ENCODE measurements at places on chromosomes 1 and 21.

DNA sequence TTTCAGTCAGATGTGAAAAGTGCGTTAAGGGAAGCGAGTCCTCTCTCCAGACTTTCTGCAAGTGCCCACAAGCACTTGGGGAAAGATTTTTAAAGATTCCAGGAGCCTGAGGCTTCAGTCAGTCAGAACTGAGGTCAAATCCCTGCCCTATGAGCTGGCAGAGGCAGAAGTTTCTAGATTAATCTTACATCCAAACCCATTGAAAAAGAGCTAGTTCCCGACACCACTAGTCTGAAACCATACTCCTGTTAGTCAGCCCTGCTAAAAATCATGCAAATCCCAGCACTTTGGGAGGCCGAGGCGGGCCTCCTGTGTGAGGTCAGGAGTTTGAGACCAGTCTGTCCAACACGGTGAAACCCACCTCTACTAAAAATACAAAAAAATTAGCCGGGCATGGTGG lies 21.0 kb downstream of the RSPH1 start:
- DNase-seq: no peak

DNA sequence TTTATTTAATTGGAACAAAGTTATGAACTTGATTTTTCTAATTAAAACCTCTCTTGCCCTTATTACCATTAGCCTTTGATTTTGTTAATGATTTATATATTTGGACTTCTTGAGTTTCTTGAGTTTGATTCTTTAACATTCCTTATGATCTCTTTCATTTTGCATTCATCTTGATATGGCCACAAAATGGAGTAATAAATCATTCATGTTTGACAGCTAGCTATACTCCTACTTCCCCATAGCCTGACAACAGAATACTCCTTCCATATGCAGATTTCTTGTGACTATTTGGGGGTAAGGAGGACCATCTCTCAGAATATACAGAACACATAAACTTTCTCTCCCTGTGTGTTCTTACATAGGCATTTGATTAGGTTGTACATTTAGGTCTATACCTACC lies 119.6 kb downstream of the SYT14 start:
- no peak for DNase-seq

GRCh38 chr1:46769028-46769740 lies 29.7 kb upstream of the CYP4B1 start:
- no peak for DNase-seq

- DNase-seq: no peak
These were observed 13.8 kb upstream of the SLC2A7 start for GRCh38 chr1:9039761-9040658.

GRCh38 chr1:94396356-94397010 lies 21.7 kb upstream of the ABCD3 start:
- no peak for DNase-seq

GRCh38 chr1:38858833-38859560 lies 575 bp downstream of the RRAGC start:
- peak; percentile 23 for DNase-seq

DNA sequence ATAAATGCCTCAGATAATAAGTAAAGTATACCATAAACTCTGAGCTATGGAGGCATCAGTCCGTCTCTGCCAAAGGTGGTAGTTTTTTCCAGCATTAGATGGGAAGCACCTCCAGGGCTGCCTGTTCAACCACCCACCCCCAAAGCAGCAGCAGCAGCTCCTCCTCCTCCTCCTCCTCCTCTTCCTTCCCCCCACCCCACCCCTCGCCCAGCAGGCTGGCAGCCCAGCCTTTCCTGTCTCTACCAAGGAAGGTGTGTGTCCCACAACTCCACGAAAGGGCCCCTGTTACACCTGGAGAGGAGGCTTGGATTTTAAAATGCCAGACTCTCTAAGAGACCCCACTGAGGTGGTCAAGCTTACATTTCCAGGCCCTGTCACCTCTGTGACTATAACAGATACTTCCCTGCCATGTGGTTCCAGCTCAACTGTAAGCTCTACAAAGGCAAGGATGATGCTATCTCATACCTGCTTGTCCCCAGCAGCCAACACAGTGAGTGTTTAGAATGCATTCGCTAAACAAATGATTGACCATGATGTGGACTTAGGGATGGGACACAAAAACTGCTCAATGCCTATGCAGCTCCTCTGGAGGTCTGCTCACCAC lies 76.7 kb downstream of the GFI1 start:
- DNase-seq: no peak

GRCh38 chr1:203267912-203268311 lies 37.4 kb upstream of the BTG2 start:
- DNase-seq: no peak

GRCh38 chr21:41852929-41853320 lies 26.2 kb downstream of the PRDM15 start:
- no peak for DNase-seq

- DNase-seq: no peak
These were observed 110.1 kb downstream of the MRPS6 start for GRCh38 chr21:34183331-34183928.

- DNase-seq: peak; percentile 59
These were observed 1.4 kb upstream of the C1QC start for GRCh38 chr1:22641906-22642636.

GRCh38 chr1:119125874-119126273 lies 14.6 kb downstream of the WARS2 start:
- no peak for DNase-seq

GRCh38 chr1:200905411-200906052 lies 10.8 kb downstream of the INAVA start:
- DNase-seq: no peak

- DNase-seq: no peak
These were observed 625.8 kb downstream of the BRINP3 start for GRCh38 chr1:189851806-189852367.

DNA sequence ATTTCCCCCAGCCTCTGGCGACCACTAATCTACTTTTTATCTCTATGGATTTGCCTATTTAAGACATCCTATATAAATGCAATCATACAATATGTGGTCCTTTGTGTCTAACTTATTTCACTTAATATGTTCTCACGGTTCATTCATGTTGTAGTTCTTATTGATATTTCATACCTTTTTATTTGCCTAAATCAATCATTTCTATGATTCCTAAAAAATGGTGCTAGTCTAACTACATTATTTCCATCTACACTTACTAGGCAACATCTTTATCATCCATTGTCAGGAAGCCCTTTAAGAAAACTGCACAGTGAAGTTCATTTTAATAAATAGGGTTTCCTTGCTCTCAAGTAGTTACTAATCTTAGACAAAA lies 380 bp upstream of the FBXO28 start:
- DNase-seq: no peak

DNA sequence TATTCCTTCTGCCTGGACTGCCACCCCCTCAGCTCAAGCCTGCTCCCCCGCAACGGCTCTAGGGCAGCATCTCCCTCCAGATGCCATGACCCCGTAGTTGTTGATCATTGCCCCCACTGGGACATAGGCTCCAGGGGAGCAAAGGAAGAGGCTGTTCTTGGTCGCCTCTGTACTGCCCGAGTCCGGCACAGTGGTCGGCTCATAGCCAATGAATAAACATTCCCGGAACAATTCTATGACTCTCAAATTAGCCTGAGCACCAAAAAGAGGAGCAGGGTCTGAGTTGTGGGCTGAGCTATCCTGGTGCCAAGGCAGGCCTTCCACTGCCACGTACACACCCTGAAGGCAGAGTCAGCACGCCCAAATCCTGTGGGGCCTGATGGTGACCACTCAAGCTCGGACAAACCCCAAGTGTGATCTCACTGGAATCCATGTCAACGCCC lies 33.1 kb downstream of the CAPZB start:
- DNase-seq: no peak

DNA sequence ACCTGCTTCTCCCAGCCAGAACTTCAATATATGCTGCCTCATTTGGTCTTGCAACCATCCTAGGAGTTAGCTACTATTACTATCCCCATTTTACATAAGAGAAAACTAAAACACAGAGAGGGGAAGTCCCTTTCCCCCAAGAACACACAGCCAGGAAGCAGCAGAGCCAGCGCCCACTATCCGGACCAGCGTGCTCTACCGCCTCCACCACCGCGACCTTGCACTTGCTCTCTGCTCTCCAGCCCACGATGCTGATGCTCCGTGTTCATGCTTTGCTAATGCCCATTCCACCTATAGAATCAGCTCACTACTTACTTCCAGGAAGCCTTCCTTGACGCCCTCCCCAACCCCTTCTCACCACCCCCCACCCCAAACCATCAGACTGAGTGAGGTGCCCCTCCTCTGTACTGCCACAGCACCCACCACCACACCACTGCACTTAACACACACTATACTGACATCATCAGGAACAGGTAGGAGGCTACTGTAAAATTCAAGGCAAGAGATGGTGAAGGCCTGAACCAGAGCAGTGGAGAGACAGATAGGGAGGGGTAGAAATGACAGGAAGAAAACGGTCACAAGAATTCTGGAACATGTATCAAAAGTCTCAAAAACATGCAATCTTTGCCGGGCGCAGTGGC lies 9.4 kb downstream of the TMEM53 start:
- no peak for DNase-seq

GRCh38 chr1:89065079-89065868 lies at the start of gene GBP1:
TSS of gene GBP1 (minus strand) at chr1:89065208. CDS start at chr1:89063234, 1,974 bp downstream.
- DNase-seq: peak; percentile 6

Measured in G401 (cell line).